ENCODE measurements at places on chromosomes 16 and 17.

DNA sequence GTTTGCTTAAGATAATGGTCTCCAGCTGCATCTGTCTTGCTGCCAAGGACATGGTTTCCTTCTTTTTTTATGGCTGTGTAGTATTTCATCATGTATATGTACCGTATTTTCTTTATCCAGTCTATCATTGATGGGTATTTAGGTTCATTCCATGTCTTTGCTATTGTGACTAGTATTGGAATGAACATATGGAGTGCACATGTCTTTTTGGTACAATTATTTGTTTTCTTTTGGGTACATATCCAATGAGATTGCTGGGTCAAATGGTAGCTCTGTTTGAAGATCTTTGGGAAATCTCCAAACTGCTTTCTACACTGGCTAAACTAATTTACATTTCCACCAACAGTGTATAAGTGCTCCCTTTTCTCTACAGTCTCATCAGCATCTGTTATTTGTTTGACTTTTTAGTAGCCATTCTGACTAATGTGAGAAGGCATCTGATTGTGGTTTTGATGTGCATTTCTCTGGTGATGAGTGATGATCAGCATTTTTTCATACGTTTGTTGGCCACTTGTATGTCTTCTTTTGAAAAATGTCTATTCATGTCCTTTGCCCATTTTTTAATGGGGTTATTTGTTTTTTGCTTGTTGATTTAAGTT is 66.2 kb downstream of the TNFRSF13B start:
- DNase-seq = no peak

DNA sequence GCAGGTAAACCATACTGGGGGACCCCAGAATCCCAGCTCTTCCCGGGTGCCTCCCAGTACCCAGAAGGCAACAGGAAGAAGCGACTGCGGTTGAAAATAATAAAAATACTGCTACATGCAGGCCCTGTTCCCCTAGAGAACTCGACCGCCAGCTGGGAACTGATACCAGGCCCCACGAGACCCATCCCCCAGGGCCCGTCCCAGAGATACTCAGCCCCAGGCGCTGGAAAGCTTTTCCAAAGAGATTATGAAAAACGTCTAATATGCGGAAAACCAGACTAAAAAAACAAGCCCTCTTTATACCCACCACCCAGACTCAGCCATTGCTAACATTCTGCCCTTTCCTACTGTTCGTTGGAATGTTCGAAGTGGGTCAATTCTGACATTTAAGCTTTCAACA is 12.9 kb upstream of the MEAK7 start:
- DNase-seq = no peak

- no peak for DNase-seq
Observed at GRCh38 chr17:33494151-33494550, 201.1 kb upstream of the ASIC2 start.

GRCh38 chr16:62539657-62540056 is 503.4 kb upstream of the CDH8 start:
- DNase-seq = no peak

GRCh38 chr17:61809816-61810392 is 53.4 kb downstream of the BRIP1 start:
- no peak for DNase-seq

- no peak for DNase-seq
Observed at GRCh38 chr17:41863074-41863848, 2.0 kb downstream of the KLHL11 start.

GRCh38 chr16:2530629-2531318 is 434 bp downstream of the CEMP1 start:
- no peak for DNase-seq

DNA sequence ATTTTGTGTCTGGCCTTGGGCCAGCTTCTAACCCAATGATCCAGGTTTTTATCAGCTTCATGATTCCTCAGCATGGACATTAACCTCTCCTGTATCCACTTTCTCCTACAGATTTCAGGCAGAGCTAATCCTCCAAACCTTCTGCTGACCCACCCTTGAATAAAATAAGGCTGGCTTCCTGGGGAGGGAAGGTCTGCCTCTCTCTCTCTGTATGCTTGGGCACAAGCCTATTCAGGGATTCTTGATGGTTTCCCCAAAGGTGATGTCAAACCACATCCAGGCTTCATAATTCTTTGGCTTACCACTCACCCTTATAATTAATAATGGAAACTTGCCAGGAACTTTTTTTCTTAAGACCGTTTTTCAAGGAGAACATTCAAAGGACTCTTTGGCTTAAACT is 240.1 kb downstream of the UTP18 start:
- no peak for DNase-seq

GRCh38 chr17:65121916-65122806 is 15.0 kb upstream of the RGS9 start:
- DNase-seq = no peak

DNA sequence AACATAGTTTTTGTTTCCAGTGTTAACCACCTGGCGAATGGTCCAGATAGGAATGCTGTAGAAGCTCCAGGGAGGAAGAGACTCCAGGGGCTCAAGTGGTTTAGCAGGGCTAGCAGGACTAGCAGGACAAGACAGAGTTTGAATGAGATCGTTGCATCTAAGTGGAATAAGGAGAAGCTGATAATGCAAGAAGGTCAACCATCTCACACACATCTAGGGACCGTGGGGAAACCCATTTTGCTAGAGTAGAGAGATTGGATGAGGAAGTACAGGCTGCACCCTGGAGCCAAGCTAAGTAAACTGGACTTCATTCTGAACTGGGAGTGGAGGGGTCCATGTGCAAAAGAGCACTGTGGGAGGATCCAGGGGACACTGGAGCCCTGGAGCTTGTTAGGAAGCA is 86.1 kb upstream of the HSBP1 start:
- DNase-seq = no peak

DNA sequence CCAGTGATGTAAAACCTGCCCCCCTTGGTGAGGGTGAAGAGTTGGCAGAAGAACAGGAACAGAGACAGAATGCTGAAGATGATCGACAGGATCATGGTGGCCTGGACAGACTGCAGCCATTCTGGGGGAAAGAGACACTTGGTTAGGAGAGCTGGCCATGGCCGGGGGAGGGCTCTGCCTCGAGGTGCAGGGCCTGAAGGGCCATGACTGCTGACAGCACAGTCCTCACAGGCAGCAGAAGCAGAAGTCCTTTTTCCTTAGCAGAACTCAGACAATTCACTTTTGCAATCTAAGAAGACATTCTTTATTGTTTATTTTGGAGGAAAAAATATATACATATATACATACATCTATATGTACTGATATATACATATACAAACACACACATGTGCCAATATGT is 25.6 kb downstream of the PMP22 start:
- DNase-seq = no peak

GRCh38 chr16:56912746-56913708 is 18.9 kb upstream of the HERPUD1 start:
- no peak for DNase-seq

DNA sequence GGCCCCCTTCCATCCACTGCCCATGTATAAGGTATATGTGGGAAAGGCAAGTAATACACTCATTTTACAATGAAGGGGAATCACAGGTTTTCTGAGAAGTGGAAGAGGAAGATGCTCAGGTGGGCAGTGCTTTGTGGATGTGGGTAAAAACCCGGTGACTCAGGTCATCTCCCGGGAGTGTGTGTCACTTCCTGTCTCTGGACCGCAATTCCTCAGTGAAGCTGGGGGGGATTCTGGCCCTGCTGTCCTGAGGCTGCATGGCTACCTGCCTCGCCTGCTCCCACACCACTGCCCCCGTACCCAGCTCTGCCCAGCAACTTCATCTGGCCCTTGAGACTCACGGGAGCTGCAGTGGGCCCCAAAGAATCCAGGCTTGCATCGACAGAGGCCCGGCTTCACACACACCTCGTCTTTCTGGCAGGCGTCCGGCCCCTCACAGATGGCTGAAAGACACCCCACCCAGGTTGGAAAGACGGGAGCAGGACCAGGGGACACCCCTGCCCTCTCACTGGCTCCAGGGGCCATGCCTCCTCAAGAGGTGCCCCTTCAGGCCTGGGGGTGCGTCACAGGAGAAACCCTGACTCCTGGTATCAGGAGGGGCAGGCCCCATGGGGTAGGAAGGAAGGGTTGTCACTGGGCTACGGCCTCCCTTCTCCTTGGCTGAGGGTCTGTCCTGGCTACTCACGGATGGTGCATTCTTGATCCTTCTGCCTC is 882 bp downstream of the SCARF1 start:
- DNase-seq = no peak

- no peak for DNase-seq
Observed at GRCh38 chr16:89498839-89499238, 8.5 kb upstream of the ANKRD11 start.

DNA sequence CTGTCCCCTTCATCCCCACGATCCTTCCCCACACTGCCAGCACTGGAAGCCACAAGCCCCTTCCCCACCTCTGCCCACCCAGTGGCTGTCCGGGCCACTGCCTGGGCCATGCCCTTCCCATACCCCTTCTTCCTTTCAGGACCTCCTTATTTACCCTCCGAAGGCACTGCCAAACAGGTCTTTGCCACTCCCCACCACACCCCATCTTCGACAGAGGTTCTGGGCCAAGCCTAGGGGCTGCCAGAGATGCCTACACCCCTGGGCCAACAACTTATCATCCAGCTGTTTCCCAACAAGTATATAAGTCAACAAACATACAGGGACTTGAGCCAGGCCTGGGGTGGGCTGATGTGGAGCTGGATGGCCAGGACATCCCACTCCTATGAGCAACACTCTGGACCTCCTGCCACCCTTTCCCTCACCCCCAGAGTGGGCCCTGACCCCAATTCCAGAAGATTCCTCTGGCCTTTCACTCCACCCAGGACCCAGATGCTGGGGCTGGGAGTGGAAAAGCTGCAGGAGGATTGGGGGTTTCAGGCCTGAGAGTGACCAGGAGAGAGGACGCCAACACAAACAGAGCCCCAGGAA is 1.5 kb upstream of the PPP1R1B start:
- DNase-seq = no peak

DNA sequence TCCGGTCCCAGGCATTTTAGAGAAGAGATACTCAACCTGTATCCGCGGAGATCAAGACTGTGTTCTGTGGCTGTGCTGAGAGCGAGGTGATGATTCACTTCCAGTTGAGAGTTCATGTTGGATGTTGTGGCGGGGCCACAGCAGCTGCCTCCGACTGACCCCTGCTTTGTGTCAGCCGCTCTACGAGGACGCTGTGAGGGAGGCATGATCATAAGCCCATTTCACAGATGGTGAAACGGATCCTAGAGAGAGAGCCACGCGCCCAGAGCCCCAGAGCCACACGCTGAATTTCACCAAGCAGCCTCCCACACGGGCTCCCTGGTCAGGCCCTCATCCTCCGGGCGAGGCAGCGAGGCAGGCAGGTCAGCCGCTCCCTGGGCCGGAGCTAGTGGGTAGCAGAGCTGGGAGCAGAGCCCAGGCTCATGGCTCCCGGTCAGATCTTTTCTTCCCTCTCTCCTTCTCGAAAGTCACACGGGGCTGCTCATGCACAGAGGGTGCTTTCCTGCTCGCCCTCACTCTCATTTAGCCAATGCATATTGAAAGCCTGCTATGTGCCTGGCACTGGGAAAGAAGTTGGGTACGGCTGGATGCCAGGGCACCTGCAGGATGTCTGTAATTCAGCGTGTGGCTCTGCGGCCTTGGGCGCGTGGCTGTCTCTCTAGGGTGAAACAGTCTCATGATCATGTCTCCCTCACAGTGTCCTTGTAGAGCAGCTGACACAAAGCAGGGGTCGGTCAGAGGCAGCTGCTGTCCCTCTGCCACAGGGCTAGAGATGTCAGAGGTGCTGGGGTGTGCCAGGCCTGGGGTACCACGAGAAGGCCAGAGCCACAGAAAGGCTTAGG is 155.6 kb upstream of the CHMP6 start:
- DNase-seq = no peak

DNA sequence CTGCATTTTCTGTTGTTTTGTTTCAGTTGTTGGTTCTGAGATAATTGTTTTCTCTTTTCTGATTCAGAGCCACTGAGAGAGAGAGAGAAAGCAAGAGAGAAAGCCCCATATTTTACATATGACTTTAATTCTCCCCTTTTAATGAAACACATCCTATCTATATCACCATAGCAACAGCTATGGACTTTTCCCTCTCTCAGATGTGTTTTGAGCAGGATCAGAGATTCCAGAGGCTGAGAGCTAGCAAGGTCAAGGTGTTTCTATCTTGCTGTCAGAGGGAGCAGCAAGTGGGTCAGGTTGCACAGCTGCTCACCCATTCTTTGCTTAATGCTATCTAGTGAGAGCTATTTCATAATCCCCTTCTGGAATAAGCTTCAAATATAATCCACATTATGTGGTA is 415.9 kb downstream of the CA10 start:
- DNase-seq = no peak

Measured in stimulated activated CD8-positive, alpha-beta memory T cell treated with anti-CD3 and anti-CD28 coated beads, Interleukin-4, amount 100 ng/mL, for 1 hour (primary cell).